ENCODE measurements at places on chromosomes 13 and 19.

GRCh38 chr13:50365408-50366391, 350.5 kb downstream of the KCNRG start:
- DNase-seq = no peak

DNA sequence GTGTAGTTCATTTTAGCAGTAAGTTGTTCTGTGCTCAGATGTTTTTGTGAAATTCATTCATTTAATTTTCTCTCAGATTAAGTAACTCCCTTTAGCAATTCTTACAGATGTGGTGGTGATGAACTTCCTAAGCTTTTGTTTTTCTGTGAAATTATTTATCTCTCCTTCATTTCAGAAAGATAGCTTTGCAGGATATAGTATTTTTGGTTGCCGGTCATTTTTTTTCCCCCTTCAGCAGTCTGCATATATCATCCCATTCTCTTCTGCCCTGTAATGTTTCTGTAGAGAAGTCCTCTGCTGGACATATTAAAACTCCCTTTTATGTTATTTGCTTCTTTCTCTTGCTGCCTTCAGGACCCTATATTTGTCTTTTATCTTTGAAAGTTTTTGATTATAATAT, 470.2 kb downstream of the PCDH9 start:
- DNase-seq = no peak

DNA sequence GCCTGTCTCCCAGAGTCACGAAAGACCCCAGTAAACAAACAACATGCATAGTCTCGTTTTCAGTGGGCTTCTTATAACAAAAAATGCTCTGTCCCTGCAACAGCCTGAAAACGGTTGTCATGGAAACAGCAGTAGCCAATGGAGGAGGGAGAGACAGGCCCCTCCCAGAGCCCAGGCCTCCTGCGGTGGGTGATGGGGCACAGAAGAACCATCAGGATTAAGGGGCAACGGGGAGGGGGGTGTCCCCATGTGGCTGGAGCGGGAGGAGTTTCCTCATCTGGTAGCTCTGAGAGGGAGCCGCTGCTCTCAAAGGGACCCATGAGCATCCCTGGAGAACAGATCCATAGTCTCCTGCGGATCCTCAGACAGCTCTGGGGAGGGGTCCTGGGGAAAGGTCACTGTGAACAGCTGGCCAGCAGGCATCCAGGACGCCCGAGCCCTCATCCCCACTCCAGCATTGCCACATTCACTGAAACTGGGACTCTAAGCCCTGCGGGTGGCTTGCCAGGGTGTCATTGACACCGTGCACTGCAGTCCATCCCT, 37.5 kb upstream of the PNMA8B start:
- DNase-seq = no peak

GRCh38 chr13:27172495-27172842, 858 bp upstream of the USP12 start:
- no peak for DNase-seq

- no peak for DNase-seq
Observed at GRCh38 chr13:34076943-34077703, 259.2 kb downstream of the RFC3 start.

DNA sequence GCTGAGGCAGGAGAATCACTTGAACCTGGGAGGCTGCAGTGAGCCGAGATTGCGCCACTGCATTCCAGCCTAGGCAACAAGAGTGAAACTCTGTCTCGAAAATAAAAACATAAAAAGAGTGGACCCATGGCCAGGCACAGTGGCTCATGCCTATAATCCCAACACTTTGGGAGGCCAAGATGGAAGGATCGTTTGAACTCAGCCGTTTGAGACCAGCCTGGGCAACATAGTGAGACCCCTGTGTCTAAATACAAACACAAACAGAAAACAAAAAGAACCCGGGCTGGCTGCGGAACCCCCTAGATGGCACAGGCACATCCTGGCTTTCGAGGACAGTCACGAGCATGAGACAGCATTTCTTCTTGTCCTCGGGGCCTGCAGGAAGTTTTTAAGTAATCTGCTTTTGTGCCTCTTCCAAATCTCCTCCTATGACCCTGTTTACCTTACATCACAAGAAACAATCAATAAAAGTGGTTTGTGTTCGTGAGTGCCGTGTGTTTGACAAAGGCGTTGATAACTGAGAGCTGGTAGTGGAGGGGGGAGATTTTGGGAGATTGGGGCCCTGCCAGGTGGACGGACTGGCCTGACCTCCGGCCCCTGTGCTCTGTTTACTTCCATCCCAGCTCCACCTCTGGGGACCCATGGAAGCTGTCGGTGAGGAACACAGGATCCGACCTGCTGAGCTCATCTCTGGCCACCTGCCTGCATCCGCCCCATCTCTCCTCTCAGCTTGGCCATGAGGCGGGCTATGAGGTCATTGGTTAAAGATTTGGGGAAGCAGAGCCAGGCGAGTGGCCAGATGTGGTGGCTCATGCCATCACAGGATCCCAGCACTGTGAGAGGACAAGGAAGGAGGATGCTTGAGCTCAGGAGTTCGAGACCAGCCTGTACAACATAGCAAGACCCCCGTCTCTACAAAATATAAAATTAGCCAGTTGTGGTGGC, 5.9 kb upstream of the GDF15 start:
- no peak for DNase-seq

Data from GM19239 (cell line).